ENCODE measurements at places on chromosomes 13 and 19. TPM values are rescaled to one million over a fixed set of nuclear protein-coding genes. Genes with fewer than 3 reads are reported as not detected.

DNA sequence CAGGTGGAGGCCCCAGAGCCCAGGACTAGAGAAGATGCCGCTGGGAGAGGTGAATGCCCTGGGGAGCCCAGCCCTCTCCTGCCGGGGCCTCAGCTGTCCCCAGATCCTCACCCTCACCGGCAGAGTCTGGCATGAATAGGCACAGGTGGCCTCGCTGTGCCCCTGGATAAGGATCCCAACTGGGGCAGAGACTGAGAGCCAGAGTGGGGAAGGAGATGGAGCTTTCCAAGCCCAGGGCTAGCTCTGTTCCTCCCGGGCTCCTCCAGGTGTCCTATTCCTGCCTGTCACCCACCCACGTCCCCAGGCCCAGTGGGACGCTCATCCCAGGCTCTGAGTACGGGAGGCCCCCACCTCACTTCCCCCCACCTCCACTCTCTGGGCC lies 16.5 kb downstream of the PRR36 start:
- H3K36me3 ChIP-seq = no peaks in the 10 kb centered on the region
- DNase-seq = no peak
- peaks cover 29% of the 10 kb centered on the region for H3K27me3 ChIP-seq
- peaks cover 21% of the 10 kb centered on the region for H3K4me1 ChIP-seq
- no peak overlapping the region for H3K4me3 ChIP-seq

GRCh38 chr19:45528149-45528743 lies 21.0 kb downstream of the VASP start:
- no peaks in the 10 kb centered on the region for H3K4me1 ChIP-seq
- H3K27me3 ChIP-seq = peaks cover 5% of the 10 kb centered on the region
- no peak overlapping the region for H3K27ac ChIP-seq
- peak overlapping the region; percentile 26 for H3K4me3 ChIP-seq
- peaks cover 7% of the 10 kb centered on the region for H3K36me3 ChIP-seq

DNA sequence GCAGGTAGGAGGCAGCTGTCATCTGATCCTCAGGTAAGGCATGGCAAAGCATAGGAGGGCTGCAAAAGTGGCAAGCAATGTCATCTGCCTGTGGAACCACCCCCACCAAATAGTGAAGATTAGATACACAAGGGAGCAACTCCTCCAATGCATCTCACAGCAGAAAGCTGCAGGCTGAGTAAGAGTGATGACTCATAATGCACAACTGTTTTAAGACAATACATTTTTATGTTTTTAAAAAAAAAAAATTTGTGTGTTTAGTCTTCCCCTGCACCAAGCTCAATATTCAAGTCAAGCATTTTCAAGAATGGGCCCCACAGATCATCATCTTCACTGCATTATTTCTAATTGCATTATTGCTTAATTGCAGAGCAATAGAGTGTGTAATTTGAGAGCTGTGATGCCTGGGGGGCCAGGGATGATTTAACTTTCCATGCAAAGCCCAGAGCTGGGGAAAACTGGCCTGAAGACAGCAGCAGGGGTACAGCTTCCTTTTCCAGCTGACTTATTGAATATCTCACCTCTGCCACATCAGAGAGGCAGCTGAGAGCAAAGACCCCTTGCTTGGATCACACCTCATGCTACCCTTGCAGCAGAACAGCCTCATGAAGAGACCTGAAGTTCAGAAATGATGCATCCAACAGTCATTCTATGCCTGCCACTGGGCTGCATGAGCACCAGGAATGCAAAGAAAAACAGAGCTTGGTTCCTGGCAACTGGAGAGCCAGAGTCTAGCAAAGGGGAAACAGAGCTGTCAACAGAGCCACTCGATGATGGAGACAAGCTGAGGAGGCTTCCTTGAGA lies 22.7 kb upstream of the POP4 start:
- no peak overlapping the region for H3K4me3 ChIP-seq
- no peak overlapping the region for H3K27ac ChIP-seq

DNA sequence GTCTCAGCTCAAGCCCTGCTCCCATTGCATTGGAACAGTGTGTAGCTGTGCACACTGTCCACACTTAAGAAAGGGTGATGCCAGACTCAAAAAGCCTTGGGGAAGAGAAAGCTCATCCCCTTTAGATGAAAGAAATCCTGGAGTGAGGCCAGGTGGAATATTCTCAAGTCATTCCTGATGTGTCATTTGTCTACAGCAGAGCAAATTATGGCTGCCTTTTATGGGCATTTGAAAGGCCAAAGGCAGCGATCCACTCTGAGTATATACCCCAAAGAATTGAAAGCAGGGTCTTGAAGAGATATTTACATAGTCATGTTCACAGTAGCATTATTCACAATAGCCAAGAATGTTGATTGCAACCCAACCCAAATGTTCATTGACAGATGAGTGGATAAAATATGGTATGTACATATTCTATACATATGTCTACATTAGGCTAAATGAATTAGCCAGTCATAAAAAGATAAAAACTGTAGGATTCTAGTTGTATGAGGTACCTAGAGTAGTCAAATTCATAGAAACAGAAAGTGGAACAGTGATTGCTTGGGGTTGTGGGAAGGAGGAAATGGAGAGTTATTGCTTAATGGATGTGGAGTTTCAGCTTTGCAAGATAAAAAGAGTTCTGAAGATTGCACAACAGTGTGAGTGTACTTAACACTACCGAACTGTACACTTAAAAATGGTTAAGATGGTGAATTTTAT lies 214.9 kb downstream of the KCNRG start:
- DNase-seq = peak; percentile 90
- H3K4me1 ChIP-seq = no peaks in the 10 kb centered on the region
- H3K36me3 ChIP-seq = no peaks in the 10 kb centered on the region

SOX1 gene
- not detected for total RNA-seq

- DNase-seq = no peak
- H3K4me3 ChIP-seq = no peak overlapping the region
- no peaks in the 10 kb centered on the region for H3K27me3 ChIP-seq
- H3K27ac ChIP-seq = no peak overlapping the region
- H3K4me1 ChIP-seq = no peaks in the 10 kb centered on the region
Measured at GRCh38 chr19:29172302-29172701, 40.6 kb downstream of the UQCRFS1 start.

GRCh38 chr13:71464686-71465085 lies 402.3 kb downstream of the DACH1 start:
- no peaks in the 10 kb centered on the region for H3K4me1 ChIP-seq
- peak; percentile 34 for DNase-seq
- H3K4me3 ChIP-seq = no peak overlapping the region
- H3K27ac ChIP-seq = no peak overlapping the region
- no peaks in the 10 kb centered on the region for H3K36me3 ChIP-seq
- no peaks in the 10 kb centered on the region for H3K27me3 ChIP-seq

DNA sequence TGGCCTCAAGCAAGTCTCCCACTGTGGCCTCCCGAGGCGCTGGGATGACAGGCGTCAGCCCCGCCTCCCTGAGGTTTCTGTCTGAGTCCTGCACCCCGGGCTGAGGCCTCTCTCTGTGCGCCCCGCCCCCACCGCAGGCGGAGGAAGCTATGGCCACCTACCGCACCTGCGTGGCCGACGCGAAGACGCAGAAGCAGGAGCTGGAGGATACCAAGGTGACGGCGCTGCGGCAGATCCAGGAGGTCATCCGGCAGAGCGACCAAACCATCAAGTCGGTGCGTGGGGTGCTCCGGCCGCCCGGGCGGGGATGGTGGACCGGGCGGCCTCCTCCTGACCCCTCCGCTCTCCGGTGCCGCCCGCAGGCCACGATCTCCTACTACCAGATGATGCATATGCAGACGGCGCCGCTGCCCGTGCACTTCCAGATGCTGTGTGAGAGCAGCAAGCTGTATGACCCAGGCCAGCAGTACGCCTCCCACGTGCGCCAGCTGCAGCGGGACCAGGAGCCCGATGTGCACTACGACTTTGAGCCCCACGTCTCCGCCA lies 12.7 kb downstream of the ARHGAP45 start:
- H3K4me3 ChIP-seq = no peak overlapping the region
- no peaks in the 10 kb centered on the region for H3K36me3 ChIP-seq
- no peak overlapping the region for H3K27ac ChIP-seq
- DNase-seq = no peak
- no peaks in the 10 kb centered on the region for H3K4me1 ChIP-seq

- no peaks in the 10 kb centered on the region for H3K27me3 ChIP-seq
- no peak overlapping the region for H3K27ac ChIP-seq
- peaks cover 15% of the 10 kb centered on the region for H3K36me3 ChIP-seq
- H3K4me1 ChIP-seq = peaks cover 26% of the 10 kb centered on the region
- H3K4me3 ChIP-seq = no peak overlapping the region
- DNase-seq = peak; percentile 14
Measured at GRCh38 chr13:45521297-45521696, 56.6 kb downstream of the COG3 start.

DNA sequence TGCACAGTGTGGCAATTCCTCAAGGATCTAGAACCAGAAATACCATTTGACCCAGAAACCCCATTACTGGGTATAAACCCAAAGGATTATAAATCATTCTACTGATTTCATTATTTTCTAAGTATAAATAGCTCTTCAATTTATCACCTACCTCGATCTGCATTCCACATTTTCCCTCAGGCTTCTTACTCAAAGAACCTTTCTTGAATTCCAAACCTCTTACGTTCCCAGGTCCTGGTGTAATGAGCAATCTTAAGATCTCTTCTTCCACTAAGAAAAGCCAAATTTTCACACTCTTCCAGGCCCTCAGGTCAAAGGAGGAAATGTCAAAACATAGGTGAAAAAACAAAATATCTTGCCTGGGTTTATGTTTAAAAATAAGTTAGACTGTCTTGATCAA lies 237.3 kb upstream of the GPC6 start:
- no peaks in the 10 kb centered on the region for H3K4me1 ChIP-seq
- H3K36me3 ChIP-seq = no peaks in the 10 kb centered on the region
- DNase-seq = no peak
- no peak overlapping the region for H3K4me3 ChIP-seq

GRCh38 chr13:107358866-107359265 lies 790.9 kb upstream of the ARGLU1 start:
- DNase-seq = no peak
- H3K27ac ChIP-seq = no peak overlapping the region
- no peaks in the 10 kb centered on the region for H3K27me3 ChIP-seq

GRCh38 chr13:100438059-100438788 lies 150.4 kb downstream of the GGACT start:
- H3K27ac ChIP-seq = no peak overlapping the region
- no peak for DNase-seq
- H3K4me3 ChIP-seq = no peak overlapping the region
- no peaks in the 10 kb centered on the region for H3K36me3 ChIP-seq
- no peaks in the 10 kb centered on the region for H3K27me3 ChIP-seq

EBPL gene
- total RNA-seq = 79.8 TPM

- H3K4me3 ChIP-seq = no peak overlapping the region
- no peaks in the 10 kb centered on the region for H3K36me3 ChIP-seq
- no peaks in the 10 kb centered on the region for H3K4me1 ChIP-seq
- peak; percentile 45 for DNase-seq
Measured at GRCh38 chr13:45943965-45944364, 92.4 kb upstream of the SIAH3 start.

DNA sequence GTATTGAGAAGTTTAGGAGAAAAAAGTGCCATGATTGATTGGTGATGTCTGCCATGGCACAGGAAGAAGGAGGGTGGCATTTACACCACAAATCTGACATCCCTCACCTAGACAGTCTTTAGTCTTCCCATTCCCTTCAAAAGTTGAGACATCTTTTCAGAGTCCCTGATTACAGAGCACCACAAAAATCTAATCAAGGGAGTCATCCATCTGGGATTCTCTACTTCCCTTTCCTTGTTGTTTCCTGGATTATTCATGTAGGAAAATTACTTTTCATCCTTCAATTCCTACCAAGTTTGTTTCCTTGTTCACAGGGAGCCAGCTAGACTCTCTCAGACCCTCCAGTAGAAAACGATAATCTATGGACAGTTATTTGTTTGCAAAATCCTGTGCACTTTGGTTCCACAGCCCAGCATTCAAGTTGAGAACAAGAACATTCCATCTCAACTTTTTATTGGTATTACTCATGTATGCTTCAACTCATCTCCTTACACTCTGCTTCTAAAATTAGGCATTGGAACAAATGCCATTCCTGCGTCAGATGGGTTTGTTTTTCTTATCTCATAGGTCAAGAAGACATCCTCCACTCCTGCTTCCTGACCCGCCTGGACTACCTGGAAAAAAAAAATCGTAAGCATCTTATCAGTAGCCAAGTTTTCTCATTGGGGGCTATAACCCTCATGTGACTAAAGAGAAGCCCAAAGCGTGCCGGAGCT lies 259.9 kb downstream of the FOXO1 start:
- DNase-seq = peak; percentile 34
- no peaks in the 10 kb centered on the region for H3K36me3 ChIP-seq
- peaks cover 11% of the 10 kb centered on the region for H3K4me1 ChIP-seq
- no peaks in the 10 kb centered on the region for H3K27me3 ChIP-seq
- H3K27ac ChIP-seq = peak overlapping the region; percentile 60

IGSF23 gene
- not detected for total RNA-seq

DNA sequence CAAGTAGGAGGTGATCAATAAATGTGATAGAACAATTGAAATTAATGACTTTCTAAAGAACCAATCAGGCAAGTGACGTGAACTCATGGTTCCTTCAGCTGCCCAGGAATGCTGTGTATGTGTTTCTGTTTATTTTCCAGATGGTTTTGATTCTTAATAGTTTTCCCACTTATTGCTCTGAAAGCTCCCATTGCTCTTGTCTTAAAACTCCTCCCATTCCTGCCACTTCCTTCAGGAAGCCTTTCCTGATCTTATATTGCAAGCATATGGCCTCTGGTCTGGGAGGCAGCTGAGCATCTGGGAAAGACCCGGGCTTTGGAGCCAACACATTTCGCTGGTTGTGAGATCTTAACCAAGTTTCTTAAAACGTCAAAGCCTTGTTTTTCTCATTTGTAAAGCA lies 17.1 kb upstream of the LATS2 start:
- H3K4me3 ChIP-seq = no peak overlapping the region
- H3K4me1 ChIP-seq = no peaks in the 10 kb centered on the region
- no peaks in the 10 kb centered on the region for H3K36me3 ChIP-seq
- DNase-seq = no peak
- H3K27ac ChIP-seq = no peak overlapping the region

DNA sequence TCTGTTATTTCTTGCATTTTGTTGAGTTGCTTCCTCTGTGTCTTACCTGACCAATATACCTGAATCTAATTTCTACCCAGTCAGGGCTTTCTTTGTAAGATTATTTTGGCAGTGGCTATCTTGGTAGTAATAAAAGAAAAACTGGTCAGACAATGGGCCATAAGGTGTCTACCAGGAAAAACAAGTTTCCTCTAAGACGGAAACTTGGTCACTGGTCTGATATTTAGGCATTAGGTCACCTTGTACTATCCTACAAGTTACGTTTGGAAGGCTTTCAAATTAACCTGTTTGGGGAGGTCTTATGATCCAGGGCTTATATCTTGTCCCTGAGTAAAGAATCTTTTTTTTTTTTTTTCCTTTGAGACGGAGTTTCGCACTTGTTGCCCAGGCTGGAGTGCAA lies 9.2 kb downstream of the ZNF823 start:
- H3K4me1 ChIP-seq = no peaks in the 10 kb centered on the region
- H3K36me3 ChIP-seq = peaks cover 5% of the 10 kb centered on the region
- DNase-seq = no peak
- H3K27ac ChIP-seq = no peak overlapping the region
- no peaks in the 10 kb centered on the region for H3K27me3 ChIP-seq
- no peak overlapping the region for H3K4me3 ChIP-seq

PTH2 gene
- 6.2 TPM for total RNA-seq

DNAJB1 gene
- total RNA-seq = 56.4 TPM

NLRP9 gene
- total RNA-seq = not detected

LHFPL6 gene
- 10.6 TPM for total RNA-seq

PGLYRP2 gene
- total RNA-seq = not detected

- peaks cover 23% of the 10 kb centered on the region for H3K27me3 ChIP-seq
- H3K27ac ChIP-seq = no peak overlapping the region
- no peak overlapping the region for H3K4me3 ChIP-seq
- no peaks in the 10 kb centered on the region for H3K36me3 ChIP-seq
Measured at GRCh38 chr19:9962623-9963290, 26.4 kb upstream of the OLFM2 start.

ICAM3 gene
- total RNA-seq = 9.0 TPM
